ENCODE measurements at places on chromosomes 2 and 18. TPM values are rescaled to one million over a fixed set of nuclear protein-coding genes. Genes with fewer than 3 reads are reported as not detected.
A peak's percentile ranks its signal among the peaks of the same experiment; 100 is the strongest.

DNA sequence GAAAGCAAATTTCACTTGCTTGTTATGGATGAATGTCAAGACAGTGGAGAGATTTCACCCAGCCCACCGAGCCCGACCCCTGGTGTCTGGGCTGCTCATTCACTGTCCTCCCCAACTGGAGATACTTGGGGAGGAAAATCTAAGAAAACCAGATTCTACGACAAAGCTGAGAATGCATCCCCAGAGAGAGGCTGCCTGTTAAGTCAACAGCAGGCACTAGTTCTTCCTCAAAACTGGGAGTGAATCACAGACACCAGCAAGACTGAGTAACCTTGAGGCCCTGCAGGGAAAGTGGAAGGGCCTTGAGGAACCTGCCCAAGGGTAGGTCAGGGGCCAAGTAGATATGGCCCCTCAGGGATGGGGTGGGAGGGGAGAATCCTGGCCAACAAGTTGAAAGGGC lies 34.2 kb upstream of the MLPH start:
- no peak for DNase-seq

GRCh38 chr18:45083226-45083855 lies 402.7 kb downstream of the SETBP1 start:
- no peak for DNase-seq

DNA sequence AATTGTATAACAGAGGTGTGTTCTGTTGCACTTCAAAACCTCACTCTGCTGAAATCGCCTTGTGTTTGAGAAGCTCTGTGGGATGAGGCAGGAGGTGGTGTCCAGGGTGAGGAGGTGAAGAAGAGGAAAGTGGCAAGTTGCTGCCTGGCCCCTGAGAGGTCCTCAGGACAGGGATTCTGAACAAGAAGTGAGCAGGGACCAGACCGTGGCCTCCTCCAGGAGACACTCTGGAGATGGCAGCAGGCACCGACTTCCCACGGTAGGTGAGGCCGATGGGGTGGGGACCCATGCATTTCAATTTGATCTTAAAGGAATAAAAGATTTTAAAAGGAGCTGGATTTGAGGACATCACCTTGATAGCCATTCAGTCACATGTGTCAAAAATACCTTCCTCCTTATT lies 37.5 kb upstream of the LAMA1 start:
- no peak for DNase-seq

DNA sequence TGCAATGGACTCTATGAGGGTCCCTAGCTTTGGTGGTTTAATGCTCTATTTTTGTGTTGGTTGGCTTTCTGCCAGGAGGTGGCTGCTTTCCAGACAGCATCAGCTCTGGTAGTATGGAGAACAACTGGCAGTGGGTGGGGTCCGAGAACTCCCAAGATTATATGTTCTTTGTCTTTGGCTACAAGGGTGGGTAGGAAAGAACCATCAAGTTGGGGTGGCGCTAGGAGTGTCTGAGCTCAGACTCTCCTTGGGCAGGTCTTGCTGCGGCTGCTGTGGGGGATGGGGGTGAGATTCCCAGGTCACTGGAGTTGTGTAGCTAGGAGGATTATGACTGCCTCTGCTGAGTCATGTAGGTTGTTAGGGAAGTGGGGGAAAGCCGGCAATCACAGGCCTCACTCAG lies 976.1 kb upstream of the GYPC start:
- no peak for DNase-seq

DNA sequence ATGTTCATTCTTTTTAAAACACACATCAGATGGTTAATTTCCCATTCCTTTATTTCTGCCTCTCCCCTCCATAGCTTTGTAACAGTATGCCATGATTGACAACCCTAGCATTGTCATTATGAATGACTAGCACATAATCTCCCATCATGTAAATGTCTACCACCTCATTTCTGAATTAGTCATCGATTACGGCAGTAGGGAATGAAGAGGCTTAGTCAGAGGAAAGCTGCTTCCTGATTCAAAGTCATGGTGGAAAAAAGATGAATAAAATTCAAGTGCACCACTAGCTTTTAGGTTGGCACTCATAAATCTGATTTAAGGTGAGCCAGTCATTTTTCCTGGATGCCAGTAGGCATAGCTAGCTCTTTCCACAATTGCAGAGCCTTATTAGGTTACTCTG lies 19.1 kb upstream of the ACMSD start:
- peak; percentile 53 for DNase-seq

DNA sequence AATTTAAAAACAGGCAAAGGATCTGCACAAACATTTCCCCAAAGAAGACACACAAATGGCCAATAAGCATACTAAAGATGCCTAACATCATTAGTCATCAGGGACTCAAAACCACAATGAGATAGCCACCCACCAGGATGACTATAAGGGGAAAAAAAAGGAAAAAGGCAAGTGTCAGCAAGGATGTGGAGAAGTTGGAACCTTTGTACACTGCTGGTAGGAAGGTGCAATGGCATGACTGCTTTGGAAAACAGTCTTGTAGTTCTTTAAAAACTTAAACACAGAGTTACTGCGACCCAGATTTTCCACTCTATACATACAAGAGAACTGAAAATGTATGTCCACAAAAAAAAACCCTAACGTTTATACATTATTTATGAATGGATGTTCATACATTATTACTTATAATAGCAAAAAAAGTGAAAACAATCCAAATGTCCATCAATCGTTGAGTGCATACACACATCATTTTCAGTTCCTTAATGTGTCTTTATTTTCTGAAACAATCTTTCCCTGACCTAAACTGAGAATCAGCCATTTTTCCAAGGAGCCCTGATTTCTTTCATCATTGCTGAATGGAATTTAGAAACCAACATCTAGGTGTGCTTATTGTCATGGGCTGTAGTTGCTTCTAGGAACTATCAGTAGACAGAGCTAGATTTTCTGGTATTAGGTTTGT lies 64.7 kb upstream of the TLK1 start:
- peak; percentile 86 for DNase-seq

GRCh38 chr2:104656571-104657163 lies 197.2 kb upstream of the POU3F3 start:
- no peak for DNase-seq

DNA sequence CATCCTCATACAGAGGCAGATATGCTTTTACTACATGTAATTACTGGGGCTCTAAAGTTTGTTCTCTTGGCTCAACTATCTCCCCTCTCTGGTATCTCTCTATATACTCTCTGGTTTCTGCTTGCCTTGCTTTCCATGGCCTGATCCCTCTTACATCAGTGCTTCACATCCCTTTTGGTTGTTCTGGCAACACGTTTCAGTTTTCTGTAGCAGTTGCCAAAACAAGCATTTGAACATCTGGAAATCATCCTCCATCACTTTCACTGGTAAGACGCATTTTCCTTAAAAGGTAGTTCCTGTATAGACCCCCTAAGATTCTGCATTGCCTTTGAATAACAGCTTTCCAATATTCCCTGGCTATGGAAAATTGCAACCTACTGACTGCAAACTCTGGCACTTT lies 25.9 kb downstream of the COL5A2 start:
- no peak for DNase-seq

DNA sequence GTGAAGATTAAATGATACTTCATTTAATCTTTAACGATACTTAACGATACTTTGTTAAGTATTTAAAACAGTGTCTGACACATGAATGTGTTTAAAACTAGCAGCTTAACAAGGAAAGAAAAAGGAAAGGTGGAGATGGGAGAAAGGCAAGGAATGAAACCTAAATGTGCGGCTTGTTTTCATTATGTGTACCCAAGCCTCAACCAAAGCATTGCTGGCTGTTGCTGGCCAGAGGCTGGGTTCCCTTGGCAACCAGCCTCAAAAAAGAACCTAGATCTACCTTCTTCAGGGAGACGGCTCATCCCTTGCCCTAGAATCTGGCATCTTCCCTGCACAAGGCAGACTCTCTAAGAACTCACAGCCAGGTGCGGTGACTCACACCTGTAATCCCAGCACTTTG lies 13.8 kb upstream of the PCBP1 start:
- no peak for DNase-seq

SERPINB8 gene
- 0.12 TPM for total RNA-seq

STPG4 gene
- 0.37 TPM for total RNA-seq
